MCF 10A (cell line): ENCODE measurements at places on chromosomes 3 and 15. TPM values are rescaled to one million over a fixed set of nuclear protein-coding genes. Genes with fewer than 3 reads are reported as not detected.

DNA sequence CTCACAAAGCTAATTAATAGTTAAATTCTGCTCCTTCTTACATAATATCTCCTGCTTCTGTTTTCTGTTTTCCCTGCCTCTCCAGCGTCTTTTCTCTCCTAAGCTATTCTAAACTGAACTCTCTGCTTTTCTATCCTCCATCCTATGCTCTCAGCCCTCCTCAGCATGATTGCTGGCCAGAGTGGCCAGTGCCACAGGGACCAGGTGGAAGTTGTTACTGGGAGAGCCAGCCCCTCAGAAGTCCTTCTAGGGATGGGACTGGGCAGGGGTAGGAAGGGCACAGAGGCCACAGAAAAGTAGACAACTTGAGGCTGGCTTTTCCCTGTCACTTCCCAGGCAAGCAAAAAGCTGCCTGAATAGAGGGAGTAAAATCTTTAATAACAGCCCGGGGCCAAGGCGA is 76.8 kb downstream of the LARS2 start:
- H3K27ac ChIP-seq, result no peak overlapping the region
- DNase-seq, result no peak
- H3K4me3 ChIP-seq, result no peak overlapping the region
- H3K36me3 ChIP-seq, result peaks cover 11% of the 10 kb centered on the region
- H3K4me1 ChIP-seq, result no peaks in the 10 kb centered on the region

DNA sequence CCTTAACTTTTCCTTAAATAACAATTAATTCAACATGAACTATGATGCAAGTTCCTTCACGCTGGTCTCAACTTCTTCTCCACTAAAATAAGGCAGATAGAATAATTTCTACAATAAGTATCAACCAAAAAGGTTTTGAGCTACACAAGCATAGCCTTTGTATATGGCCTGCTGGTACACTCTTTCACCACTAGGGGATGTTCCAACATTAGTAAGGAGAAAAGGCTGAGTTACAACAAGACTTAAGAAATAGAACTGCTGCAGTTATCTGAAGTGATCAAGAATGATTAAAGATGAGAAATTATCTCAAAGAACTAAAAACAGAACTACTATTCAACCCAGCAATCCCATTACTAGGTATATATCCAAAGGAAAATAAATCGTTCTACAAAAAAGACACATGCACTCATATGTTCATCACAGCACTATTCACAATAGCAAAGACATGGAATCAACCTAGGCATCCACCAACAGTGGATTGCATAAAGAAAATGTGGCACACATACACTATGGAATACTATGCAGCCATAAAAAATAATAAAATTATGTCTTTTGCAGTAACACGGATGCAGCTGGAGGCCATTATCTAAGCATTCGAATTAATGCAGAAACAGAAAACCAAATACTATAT is 14.4 kb downstream of the ATP13A3 start:
- no peak overlapping the region for H3K4me3 ChIP-seq
- DNase-seq, result peak; percentile 71
- peaks cover 17% of the 10 kb centered on the region for H3K4me1 ChIP-seq
- H3K27ac ChIP-seq, result no peak overlapping the region

GRCh38 chr3:10753964-10754363 is 62.1 kb upstream of the SLC6A11 start:
- H3K36me3 ChIP-seq, result no peaks in the 10 kb centered on the region
- peak; percentile 55 for DNase-seq
- no peaks in the 10 kb centered on the region for H3K4me1 ChIP-seq
- no peak overlapping the region for H3K27ac ChIP-seq
- no peak overlapping the region for H3K4me3 ChIP-seq
- no peaks in the 10 kb centered on the region for H3K27me3 ChIP-seq

- no peak overlapping the region for H3K4me3 ChIP-seq
- H3K36me3 ChIP-seq, result peaks cover 10% of the 10 kb centered on the region
- no peaks in the 10 kb centered on the region for H3K4me1 ChIP-seq
Measured at GRCh38 chr15:85133709-85134108, 152.1 kb downstream of the PDE8A start.

- H3K4me3 ChIP-seq, result no peak overlapping the region
- no peaks in the 10 kb centered on the region for H3K27me3 ChIP-seq
- peaks cover 34% of the 10 kb centered on the region for H3K36me3 ChIP-seq
- DNase-seq, result no peak
Measured at GRCh38 chr15:99668533-99669182, 64.6 kb downstream of the LYSMD4 start.

DNA sequence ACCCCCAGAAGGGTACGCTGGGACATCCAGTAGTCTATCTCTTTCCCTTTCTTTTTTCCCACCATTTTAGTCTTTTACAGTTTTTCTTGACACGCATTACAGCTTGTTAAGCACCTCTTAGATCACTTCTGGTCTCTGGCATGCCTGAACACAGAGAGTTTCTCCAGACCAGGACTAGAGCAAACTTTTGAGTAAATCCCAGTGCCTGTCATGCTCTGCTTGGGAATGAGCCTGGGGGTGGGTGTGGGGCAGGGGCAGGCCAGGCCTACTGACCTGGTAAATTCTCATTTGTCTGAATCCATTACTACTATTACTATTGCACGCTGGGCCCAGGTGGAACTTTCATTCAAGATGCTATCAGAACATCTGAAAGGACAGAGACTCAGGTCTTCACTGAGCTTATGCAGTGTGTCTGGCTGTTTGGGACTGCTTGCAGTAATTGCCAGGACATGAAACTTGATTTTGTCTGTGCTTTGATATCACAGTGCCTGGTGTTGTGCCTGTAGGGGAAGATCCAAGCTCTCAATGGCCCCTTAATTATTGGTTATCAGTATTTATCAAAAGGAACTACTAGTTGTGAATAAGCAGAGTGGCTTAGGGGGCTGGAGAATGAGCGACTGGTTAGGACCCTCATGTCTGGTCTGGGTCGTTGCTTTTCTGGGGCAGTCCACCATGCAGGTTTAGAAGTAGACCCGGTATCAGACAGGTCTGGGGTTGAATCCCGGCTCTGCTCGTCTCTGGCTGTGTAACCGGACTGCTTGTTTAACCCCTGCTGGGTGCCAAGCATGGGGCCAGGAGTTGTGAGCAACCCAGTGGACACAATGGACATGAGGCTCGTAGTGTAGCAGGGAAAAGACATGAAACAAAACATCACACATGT is 196.1 kb upstream of the TLE3 start:
- no peaks in the 10 kb centered on the region for H3K27me3 ChIP-seq
- H3K36me3 ChIP-seq, result no peaks in the 10 kb centered on the region
- no peak overlapping the region for H3K4me3 ChIP-seq
- no peak overlapping the region for H3K27ac ChIP-seq
- no peak for DNase-seq

- no peak for DNase-seq
- H3K4me1 ChIP-seq, result peaks cover 74% of the 10 kb centered on the region
- H3K27ac ChIP-seq, result peak overlapping the region; percentile 96
- peak overlapping the region; percentile 39 for H3K4me3 ChIP-seq
- no peaks in the 10 kb centered on the region for H3K27me3 ChIP-seq
Measured at GRCh38 chr3:14170531-14171159, 7.8 kb downstream of the XPC start.

DNA sequence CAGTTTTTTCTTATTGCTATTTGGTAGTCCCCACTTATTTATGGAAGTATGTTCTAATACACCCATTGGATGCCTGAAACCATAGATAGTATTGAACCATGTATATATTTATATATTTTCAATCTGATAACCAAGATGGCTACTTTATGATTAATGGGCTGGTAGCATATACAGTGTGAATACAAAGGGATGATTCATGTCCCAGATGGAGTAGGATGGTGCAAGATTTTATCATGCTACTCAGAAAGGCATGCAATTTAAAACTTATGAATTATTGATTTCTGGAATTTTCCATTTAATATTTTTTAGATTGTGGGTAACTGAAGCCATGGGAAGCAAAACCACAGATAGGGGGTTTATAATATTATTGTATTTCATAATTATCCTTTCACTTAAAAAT is 35.2 kb downstream of the AP4E1 start:
- no peaks in the 10 kb centered on the region for H3K4me1 ChIP-seq
- no peak overlapping the region for H3K27ac ChIP-seq
- no peaks in the 10 kb centered on the region for H3K27me3 ChIP-seq
- H3K36me3 ChIP-seq, result peaks cover 64% of the 10 kb centered on the region
- DNase-seq, result peak; percentile 24
- no peak overlapping the region for H3K4me3 ChIP-seq

DNA sequence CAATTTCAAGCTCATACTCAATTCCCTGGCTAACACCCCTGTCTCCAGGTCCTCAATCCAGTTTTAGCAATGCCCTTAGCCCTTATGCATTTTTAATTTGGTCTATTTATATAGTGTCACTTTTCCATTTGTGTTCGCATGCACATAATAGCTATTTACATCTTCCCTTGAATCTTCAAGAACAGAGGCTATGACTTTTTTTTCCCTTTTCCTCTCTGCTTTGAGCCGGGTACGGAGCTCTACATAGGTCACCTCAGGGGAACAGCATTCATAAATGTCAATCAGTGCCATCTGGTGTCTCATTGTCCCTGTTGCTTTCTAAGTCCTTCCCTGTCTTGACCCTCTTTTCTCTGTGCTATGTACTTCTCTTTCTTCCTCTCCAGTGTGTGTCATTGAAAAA is 26.5 kb upstream of the ACTC1 start:
- H3K4me3 ChIP-seq, result no peak overlapping the region
- DNase-seq, result no peak
- H3K27ac ChIP-seq, result no peak overlapping the region
- no peaks in the 10 kb centered on the region for H3K4me1 ChIP-seq
- no peaks in the 10 kb centered on the region for H3K36me3 ChIP-seq
- H3K27me3 ChIP-seq, result no peaks in the 10 kb centered on the region

DNA sequence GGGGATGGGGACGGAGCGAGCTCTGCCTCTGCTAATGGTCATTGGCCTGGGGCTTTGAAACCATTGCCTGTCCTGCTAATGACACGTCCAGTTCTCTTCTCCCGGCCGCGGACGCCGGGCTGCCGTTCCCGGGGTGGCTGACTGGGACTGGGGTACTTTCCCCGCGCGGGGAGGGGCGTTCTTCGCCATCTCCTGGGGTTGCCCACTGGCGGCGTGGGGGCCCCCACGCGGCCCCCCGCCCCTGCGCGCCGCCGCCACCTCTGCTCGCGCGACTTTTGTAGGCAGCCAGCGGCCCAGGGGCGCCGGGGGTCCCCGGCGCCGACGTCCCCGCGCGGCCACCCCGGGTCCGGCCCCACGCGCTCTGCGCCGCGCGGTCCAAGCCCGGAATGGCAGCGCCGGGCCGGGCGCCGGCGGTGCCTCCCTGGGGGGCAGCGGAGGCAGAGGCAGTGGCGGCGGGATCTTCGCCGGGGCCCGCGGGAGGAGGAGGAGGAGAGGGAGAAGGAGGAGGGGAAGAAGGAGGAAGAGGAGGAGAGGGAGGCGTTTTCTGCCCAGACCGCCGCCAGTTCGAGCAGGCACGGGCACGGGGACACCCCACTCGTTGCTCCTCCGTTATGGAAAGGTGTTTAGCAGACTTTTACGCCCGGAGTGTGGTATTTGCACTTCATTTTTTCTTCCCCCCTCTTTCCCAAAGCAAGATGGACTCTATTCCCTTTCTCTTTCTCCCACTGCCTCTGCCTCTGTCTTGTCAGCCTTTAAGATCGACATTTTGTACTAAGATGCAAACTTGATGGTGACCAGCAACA is 2.3 kb downstream of the BBX start:
- peak overlapping the region; percentile 87 for H3K27ac ChIP-seq
- peak overlapping the region; percentile 85 for H3K4me3 ChIP-seq

DNA sequence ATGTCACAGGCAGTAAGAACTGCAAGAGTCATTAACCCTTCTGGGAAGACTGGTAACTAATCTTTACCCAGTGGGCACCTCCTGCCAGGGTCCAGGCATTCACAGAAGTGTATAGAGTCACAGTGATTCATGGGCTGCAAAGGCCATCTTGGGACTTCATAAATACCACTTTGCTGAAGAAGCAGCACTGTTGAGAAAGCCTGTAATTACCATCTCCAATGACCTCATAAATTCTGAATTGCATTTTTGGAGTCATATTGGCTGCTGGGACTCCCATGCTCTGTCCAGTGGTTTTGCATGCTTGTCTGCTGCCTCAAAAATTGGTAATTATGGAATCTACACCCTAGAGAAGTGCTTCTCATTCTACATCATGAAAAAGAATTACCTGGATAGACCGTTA is 837.2 kb downstream of the NTRK3 start:
- H3K4me3 ChIP-seq, result no peak overlapping the region
- no peaks in the 10 kb centered on the region for H3K36me3 ChIP-seq
- H3K27me3 ChIP-seq, result no peaks in the 10 kb centered on the region
- H3K27ac ChIP-seq, result no peak overlapping the region
- no peaks in the 10 kb centered on the region for H3K4me1 ChIP-seq

MRPS11 gene
- 63.9 and 64.5 TPM in 2 replicates for total RNA-seq

SEMA3G gene
- total RNA-seq, result 0.12 TPM in 1 of 2 replicates, not detected in the other

TM4SF18 gene
- not detected in 2 replicates for total RNA-seq

CHRNA3 gene
- not detected in 2 replicates for total RNA-seq

PATL2 gene
- 0.16 and 0.71 TPM in 2 replicates for total RNA-seq

KLF15 gene
- 5.3 and 8.3 TPM in 2 replicates for total RNA-seq

PPP1R14D gene
- total RNA-seq, result not detected in 2 replicates
